ENCODE measurements at places on chromosomes 1 and 21.

DNA sequence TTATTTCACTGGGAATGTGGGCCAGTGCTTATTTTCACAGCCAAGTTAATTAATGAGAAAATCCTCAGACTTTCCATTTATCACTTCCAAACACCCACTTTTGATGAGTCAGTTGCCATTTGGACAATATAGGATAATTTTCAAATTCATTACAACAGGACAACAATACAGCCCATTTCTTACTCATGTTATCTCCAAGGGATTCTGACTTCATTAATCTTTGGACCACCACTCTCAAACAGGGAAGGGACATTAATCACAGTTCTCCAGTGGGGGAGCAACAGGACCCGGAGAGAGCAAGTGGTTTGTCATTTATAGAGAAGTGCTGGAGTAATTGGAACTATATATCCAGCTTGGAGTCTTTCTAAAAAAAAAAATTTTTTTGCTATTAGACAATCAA is 38.7 kb downstream of the JUN start:
- DNase-seq, result no peak

GRCh38 chr1:29900104-29900679 is 663.9 kb downstream of the PTPRU start:
- no peak for DNase-seq

DNA sequence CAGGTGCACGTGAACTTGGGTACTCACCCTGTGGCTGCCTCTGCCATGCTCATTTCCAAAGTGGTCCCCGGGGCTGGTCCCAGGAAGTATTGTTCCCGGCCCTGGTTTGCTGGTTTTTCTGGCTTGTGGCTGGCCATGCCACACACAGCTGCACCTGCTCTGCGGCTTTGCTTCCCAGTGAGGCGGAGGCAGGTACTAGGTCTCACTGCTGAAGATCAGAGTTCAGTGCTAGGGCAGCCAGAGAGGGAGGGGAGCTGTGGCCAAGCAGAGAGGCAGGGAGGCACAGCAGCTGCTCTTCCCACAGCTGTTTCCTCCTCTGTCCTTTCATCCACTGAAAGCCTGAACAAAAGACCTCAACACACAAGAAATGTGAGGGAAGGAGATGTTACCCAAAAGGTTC is 30.5 kb downstream of the ENO1 start:
- no peak for DNase-seq

- DNase-seq, result no peak
These were observed 84.6 kb upstream of the B3GALT2 start for GRCh38 chr1:193270996-193271395.

GRCh38 chr21:25980710-25981109 is 189.9 kb downstream of the APP start:
- DNase-seq, result no peak

DNA sequence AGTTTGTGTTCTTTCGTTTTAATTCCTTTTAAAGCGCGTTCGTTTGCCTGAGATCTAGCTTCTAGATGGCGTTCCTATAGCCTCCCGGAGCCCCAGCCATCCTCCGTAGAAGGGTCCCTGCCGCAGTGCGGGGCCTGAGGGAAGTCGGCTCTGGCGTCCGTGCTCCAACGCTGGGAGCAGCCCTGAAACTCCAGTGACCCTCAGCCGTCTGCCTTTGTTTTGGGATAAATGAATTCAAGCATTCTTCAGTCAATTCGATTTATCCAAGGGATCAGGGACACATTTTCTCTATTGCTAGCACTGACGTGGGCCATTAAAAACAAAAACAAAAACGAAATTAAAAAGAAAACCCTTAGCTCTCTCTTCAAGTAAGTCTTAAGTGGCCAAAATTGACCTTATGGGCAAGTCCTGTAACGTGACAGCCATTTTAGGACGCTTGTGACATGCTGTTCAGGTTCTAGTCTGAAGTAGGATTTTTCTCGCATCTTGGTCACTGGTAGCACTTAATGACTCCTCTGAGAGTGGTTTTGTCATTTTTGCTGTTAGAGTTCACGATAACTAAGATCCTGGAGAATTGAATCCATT is 742 bp upstream of the HSPA13 start:
- DNase-seq, result peak; percentile 6

DNA sequence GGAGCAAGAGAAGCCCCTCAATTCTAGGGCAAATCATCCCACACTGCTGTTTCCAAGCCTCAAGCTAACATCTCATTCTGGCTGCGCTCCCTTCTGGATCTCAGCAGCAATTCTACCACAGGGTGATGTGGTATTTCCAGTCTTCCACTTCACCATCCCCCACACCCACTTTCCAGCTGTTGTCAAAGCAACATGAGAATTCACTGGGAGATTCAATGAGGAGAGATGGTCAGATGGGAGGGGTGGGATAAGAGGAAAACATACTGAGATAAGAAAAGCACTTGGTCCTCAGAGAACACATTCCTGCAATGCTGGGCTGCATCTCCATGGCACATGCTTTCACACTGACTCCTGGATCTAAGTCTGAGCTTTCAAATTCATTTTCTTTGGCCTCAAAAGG is 47.3 kb upstream of the LRRC52 start:
- DNase-seq, result no peak

- DNase-seq, result no peak
These were observed 164.7 kb downstream of the GALNT2 start for GRCh38 chr1:230231774-230232145.

- DNase-seq, result no peak
These were observed 16.6 kb downstream of the C21orf91 start for GRCh38 chr21:17802572-17802971.

- DNase-seq, result no peak
These were observed 18.1 kb upstream of the AVPR1B start for GRCh38 chr1:206135248-206135647.

DNA sequence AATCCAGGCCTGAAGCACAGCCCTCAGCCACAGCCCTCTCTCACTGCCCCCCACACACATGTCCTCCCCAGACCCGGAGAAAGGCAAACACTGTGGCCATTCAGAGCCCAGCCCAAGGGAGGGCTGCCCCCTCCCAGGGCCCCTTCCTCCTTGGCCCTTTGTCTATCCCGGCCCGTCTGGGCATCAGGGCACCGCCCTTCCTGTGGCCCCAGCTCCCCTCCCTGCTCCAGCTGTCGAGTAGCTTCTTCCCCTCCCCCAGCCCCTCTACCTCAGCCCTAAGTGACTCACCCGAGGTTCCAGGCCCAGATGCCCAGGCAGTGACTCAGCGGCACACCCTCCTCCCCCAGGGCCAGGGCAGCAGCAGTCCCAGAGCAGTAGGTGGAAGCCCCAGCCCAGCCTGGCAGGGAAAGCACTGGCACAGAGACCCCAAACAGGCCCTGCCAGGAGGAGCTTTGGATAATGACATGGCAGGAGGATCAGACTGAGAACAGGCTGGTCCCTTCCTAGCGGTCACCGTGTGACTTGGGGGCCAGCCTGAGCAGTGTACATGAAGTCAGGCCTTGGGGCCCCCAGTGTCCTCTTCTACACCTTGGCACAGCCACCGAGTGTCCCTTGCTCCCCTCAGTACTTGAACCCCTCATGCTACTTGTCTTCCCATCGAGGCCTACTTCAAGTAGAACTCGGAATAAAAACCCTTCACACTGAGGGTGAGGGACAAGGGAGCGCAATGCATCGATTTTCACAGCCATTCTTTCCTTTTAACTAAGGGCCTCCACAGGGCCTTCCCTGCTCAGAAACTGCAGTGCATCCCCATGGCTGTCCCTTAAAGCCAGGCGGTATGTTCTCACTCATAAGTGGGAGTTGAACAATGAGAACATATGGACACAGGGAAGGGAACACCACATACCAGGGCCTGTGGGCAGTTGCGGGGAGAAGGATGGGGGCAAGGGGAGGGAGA is 1.0 kb upstream of the S100A2 start:
- DNase-seq, result peak; percentile 79

DNA sequence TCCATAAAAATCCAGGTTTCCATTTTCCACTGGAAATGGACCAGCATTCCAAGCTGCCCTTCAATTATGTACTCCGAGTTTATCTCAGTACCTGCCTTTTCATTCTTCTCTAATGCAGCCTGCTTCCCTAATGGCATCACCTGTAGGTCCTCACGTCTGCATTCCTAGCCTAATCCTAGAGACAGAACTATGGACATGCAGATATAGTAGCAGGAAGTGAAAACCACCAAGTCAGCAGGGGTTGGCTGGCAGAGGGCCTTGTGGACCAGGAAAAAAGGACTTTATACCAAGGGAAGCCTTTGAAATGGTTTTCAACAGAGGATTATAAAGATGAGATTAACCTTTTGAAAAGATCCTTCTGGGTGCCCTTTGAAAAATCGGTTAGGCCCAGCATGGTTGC is 135.7 kb upstream of the L1TD1 start:
- DNase-seq, result no peak

- no peak for DNase-seq
These were observed 195.2 kb downstream of the ZSCAN20 start for GRCh38 chr1:33667386-33668282.

DNA sequence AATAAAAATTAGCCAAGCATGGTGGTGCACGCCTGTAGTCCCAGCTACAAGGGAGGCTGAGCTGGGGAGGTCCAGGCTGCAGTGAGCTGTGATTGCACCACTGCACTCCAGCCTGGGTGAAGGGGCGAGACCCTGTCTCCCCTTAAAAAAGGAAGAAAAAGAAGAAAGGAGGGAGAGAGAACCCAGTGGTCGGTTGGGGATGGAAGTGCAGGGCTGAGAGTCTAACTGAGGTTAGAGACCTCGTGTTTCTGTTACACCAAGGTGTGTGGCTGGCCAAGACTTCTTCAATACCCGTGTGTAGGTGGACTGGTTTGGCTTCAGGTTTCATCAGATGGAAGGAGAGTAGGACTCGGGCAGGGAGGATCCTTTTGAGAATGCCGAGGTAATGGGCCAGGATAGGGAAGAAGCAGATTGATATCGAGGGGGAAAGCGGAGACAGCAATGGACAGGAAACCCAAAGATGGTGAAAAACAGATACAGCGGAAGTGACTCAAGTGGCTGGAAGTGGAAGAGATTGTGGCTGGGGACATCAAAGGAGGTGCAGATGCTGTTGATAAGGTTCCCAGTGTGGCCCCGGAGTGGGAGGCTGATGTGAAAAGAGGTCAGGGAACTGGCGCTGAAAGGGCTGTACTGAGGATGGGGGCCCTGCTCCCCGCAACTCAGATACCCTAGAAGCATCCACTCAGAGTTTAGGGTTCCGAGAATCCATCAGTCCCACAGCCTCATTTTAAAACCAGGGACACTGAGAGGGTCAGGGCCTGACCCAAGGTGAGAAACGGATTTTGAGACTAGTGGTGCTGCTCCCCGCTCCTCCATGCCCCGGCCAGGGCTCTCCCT is 681 bp upstream of the UBXN10 start:
- peak; percentile 32 for DNase-seq

GRCh38 chr1:63795455-63795854 is 21.6 kb downstream of the ROR1 start:
- DNase-seq, result no peak

- no peak for DNase-seq
These were observed 37.3 kb upstream of the SLC19A1 start for GRCh38 chr21:45579383-45580180.

- no peak for DNase-seq
These were observed 1.4 kb downstream of the TENT5B start for GRCh38 chr1:27011058-27011764.

GRCh38 chr1:42163114-42163513 is 1.4 kb downstream of the GUCA2A start:
- no peak for DNase-seq

DNA sequence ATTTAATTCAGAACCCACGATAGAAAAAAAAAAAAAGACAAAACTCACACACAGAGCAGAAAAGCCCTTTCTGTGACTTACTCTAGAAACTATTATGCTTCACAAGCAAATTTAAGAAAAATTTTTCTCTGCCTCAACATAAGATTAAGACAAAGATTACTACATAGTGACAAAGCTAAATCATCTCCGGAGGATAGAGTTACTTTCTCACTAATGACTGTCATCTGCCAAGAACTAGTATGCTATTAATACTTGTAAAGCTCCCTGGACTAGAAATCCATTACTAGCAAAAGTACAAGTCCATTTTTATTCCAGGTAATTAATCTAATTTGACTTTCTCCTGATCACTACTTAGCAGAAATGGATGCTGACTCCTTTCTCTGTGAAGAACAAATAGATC is 25.9 kb downstream of the GREM2 start:
- DNase-seq, result no peak

GRCh38 chr1:156226116-156226538 is 13.3 kb downstream of the PMF1 start:
- no peak for DNase-seq

GRCh38 chr1:197080323-197080722 is 13.3 kb upstream of the F13B start:
- DNase-seq, result no peak

GRCh38 chr21:45073301-45074047 is 906 bp upstream of the ADARB1 start:
- no peak for DNase-seq

- DNase-seq, result no peak
These were observed 488.6 kb upstream of the RGS18 start for GRCh38 chr1:191669629-191670028.

DNA sequence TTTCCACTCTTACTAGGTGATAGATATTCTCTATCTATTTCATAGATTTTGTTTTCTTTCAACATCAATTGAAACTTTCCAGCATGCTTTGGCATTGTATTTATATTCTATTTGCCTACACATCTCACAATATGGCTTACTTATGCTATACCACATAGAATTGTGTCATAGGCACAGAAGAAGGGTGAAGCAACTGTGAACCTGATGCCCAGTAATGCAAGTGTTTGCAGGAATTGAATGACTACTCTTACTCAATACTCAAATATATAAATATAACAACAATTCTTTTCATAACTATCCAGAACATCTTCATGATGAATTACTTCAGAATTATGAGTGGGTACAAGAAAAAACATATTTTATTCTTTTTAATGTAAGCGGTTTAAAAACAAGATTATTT is 165.9 kb downstream of the PTBP2 start:
- DNase-seq, result no peak

DNA sequence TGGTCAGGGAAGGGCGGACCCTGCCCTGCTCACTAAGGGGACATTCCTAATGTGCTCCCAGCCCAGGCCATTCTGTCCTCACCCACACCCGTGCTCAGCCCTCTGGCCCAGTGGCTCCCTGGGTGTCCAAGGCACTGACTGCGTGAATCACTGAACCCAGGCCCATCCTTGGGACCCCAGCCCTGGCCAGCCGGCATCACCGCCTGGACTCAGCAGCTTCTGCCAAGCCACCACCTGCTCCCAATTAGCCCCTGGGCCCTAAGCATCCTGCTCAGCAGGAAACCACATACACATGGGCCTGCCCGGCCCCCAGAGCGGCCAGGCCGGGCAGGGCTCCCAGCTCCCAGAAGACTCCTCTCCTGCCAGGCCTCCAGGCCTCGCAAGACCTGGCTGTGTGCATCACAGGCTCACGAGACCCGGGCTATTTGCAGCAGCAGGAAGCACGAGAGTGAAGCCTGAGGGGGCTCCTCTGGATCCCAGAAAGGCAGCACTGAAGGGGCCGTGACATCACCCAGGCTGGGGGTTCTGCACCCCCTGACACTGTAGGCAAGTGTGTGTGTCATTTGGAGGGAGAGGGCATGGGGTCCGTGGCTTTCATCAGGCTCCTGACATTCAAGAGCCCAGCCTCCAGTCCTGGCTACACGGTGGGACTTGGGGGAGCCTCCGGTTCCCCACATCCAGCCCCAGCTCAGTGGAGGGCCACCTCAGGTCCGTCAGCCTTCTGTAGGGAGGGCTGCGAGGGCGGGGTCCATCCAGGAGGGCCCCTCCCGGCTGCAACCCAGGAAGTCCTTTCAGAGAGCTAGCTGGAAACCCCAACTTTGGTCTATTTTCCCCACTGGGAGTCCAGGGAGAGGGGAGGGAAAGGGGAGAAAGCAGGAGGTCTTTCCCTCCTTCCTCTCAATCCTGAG is 1.6 kb downstream of the MFAP2 start:
- no peak for DNase-seq

- DNase-seq, result no peak
These were observed 177.9 kb downstream of the COP1 start for GRCh38 chr1:176029155-176029554.

GRCh38 chr1:21867451-21867996 is 55.5 kb downstream of the LDLRAD2 start:
- no peak for DNase-seq
